ENCODE measurements at places on chromosomes 1 and 21.
A peak's percentile ranks its signal among the peaks of the same experiment; 100 is the strongest.

DNA sequence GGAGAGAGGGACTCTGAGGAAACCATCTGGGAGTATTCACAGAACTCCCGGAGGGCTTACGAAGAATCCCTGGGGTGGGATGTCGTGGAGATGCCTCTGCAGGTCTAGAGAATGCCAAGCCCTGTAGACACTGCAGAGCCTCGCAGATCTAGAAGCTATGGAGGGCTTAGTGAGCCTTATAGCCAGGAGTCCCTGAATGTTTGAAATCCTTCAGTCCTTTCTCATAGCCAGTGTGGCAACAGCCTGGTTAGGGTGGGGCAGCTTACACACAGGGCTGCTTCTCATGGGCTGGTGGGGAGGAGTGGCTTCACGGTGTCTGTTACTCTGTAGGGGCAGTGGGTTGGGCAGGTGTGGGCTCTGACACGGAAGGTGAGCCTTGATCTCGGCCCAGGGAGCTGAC lies 44.2 kb upstream of the KDM4A start:
- DNase-seq, result no peak

DNA sequence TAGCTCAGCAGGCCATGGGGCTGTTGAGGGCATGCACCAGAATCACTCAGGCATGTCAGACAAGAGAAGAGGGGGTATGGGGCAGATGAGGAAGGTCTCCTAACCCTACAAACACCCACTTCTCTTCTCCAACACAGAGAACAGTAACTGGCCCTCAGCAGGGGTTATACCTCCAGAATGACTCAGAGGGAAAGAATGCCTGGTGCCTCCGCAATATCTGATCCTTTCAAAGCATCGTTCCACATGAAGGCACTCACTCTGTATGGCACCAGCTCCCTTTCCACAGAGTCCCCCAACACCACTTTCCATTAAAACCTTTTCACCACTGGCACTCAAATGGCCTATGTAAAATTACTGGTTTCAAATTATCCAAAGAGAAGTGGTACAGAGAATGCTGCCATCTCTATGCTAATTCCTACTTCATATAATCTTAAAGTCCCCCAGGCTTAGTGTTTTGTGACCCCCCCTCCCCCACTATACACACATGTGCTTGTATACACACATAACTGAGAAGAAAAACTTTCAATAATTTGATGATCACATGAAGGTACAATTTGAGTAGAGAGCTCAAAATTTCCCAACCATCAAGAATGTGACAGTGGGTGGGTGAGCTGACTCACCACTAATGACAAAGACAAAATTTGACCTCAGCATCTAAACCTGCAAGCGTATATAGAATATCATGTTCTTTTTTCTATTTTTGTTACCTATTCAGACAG lies 91.5 kb downstream of the SIPA1L2 start:
- DNase-seq, result no peak

GRCh38 chr1:37878071-37878470 lies 18.7 kb upstream of the MTF1 start:
- no peak for DNase-seq

- no peak for DNase-seq
These were observed 63.9 kb downstream of the UCK2 start for GRCh38 chr1:165891111-165891860.

DNA sequence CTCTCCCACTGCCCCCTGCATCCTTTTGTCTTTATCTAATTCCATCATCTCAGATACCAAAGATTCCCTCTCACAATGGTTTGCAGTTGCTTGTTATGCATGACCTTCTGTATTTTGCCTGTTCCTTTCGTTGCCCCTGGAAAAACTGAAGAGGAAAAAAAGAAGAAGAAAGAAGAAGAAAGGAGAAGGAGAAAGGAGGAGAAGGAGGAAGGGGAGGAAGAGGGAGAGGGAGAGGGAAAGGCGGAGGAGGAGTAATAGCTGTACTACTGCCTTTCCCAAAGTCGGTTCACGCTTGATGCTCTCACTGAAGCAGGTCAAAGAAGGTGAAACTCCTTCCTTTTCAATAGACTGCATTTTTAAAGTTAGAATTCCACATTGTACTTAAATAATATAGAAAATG lies 513.8 kb downstream of the PTPRC start:
- no peak for DNase-seq

- no peak for DNase-seq
These were observed 12.1 kb downstream of the PLOD1 start for GRCh38 chr1:11946647-11947046.

GRCh38 chr1:54979327-54979891 lies 1.0 kb upstream of the TMEM61 start:
- no peak for DNase-seq

GRCh38 chr1:243354511-243355153 lies 98.8 kb downstream of the SDCCAG8 start:
- DNase-seq, result no peak

DNA sequence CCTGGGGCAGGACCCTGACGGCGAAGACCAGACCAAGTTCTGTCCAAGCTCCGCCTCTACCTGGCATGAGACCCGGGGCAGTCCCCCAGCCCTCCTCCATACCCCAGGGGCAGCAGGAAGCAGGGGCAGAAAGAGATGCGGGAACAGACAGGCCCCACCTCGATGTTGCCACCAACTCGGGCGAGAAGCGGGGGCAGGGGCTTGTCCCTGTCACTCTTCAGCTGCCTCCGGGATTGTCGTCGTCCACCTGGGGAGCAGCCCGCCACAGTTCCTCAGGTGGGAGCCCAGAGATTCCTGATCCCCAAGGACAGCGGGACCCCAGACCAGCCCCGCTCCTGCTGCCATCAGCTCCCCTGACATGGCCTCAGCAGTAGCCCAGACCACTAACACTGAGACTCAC lies 54.8 kb downstream of the CHD5 start:
- DNase-seq, result peak; percentile 15

DNA sequence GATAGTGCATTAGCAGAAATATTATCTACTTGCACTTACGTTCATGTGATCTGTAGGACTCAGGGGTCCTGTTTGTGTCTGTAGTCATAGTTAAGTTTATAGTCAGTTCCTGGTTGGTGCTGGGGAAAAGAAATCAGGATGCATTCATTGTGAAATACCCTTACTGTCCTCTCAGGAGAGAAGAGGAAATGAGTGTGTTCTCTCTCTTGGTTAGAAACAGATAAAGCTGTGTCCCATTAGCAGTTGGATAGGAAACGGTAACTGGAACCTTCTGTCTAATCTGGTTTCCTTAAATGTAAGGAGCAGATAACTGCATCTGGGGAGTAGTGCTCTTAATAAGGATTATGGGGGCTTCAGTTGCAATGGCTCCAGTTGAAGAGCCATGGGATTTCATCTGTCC lies 8.9 kb downstream of the SDCCAG8 start:
- no peak for DNase-seq

GRCh38 chr21:35075546-35075945 lies 26.4 kb upstream of the RUNX1 start:
- no peak for DNase-seq

GRCh38 chr1:221823149-221823548 lies 81.3 kb upstream of the DUSP10 start:
- DNase-seq, result no peak

- DNase-seq, result no peak
These were observed 905 bp downstream of the BTBD19 start for GRCh38 chr1:44808938-44809917.

DNA sequence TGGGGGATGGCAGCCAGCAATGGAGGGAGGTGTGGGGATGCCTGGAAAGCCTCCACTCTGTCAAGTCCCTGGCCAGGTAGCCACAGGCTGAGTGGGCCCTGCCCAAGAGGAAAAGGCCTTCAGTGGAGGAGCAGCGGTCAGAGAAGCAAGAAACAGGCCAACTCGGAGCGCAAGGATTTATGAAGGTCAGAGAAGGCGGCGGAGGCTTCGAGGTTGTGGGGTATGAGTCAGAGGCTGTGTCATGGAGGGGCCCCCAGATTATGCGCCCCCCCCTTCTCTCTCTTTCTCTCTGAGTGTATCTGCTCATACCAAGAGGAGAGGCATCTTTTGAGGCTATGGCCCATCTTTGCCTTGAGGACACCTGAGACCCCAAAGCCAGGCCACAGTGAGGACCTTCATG lies 99.5 kb downstream of the CASZ1 start:
- no peak for DNase-seq

DNA sequence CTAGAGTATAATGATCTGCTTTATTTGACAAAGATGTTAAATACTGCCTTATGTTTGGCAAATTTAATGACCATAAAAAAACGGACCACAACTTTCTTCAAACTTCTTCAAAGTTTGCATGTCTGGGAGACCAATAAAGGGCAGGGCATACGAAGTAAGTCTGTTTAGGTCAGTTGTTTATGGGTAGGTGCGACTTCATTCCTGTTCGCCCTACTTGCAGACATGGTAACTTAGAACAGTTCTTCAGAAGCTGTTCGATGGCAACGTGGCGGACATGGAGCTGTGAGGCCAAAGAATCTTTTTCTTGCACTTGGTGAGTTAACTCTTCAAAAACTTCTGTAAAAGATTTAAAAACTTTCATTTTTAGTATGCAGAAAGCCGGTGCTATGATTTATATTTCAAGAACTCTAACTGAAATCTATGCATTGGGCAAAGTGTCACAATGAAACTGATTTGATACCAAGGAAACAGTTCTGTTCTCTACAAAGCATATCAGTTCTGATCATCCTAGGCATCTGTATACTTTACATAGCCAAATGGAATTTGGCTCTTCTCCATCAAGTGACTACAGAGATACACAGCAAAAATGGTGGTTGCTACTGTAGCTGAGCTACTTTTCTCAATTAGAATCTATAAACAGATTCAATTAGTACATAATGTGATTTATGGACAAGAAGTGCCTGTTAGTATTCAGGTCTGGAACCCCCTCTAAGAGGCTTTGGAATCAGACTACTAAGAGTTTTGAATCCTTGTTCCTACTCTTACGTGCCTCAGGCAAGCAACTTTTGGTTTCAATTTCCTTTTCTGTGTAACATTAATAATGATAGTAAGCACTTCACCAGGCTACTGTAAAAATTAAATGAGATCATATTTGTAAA lies 25.7 kb downstream of the C21orf91 start:
- DNase-seq, result no peak

GRCh38 chr1:14263671-14264070 lies 334.8 kb upstream of the KAZN start:
- no peak for DNase-seq

- no peak for DNase-seq
These were observed 8.8 kb downstream of the BARHL2 start for GRCh38 chr1:90708236-90708786.

GRCh38 chr1:5364591-5364990 lies 627.6 kb downstream of the NPHP4 start:
- no peak for DNase-seq

DNA sequence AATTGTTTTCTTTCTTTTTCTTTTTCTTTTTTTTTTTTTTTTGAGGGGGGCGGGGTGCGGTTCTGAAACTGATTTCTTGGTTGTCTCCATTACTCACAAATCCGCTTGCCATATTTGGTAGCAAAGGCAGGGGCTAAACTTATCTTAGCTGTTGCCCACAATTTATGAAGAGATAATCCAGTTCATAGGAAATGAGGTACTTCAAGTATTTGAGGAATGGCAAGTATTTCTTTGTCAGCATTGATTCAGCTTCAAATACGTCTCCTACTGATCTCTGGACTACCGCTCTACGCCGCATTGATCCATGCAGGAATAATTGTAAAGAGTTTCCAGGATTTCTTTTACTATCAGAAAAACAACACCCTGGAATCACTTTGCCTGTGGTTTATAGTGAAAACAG lies 289.2 kb upstream of the DPYD start:
- DNase-seq, result no peak

- no peak for DNase-seq
These were observed 112.7 kb upstream of the WNT4 start for GRCh38 chr1:22255341-22256212.

DNA sequence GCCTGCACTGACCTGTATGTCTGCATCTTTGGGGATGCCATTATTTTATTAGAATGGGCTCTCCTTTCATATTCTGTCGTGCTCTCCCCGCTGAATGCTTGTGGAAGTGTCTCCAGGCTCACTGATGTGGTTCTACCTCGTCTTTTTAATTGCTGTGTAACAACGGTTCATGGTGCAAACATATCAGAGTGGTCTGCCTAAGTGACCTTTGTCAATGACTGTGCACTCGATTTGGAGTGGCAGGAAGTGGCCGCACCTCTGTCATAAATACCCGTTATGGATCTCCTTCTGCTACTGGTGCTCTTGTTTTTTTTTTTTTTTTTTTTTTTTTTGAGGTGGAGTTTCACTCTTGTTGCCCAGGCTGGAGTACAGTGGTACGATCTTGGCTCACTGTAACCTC lies 38.3 kb downstream of the SPSB1 start:
- DNase-seq, result no peak

- no peak for DNase-seq
These were observed 5.0 kb downstream of the SLC25A44 start for GRCh38 chr1:156198831-156199349.

- DNase-seq, result no peak
These were observed 95.1 kb downstream of the LIPI start for GRCh38 chr21:14115646-14116045.

Measured in glutamatergic neuron (in vitro differentiated cells).